ENCODE measurements at places on chromosomes 1 and 21. TPM values are rescaled to one million over a fixed set of nuclear protein-coding genes. Genes with fewer than 3 reads are reported as not detected.

VASH2 gene
- polyA plus RNA-seq, result 0.92 TPM

C1QA gene
- 62.7 TPM for polyA plus RNA-seq

OR2L5 gene
- not detected for polyA plus RNA-seq

SPRR2G gene
- not detected for polyA plus RNA-seq

RAP1GAP gene
- 48.6 TPM for polyA plus RNA-seq

ATG4C gene
- polyA plus RNA-seq, result 4.1 TPM

HEYL gene
- 1.0 TPM for polyA plus RNA-seq

CD5L gene
- polyA plus RNA-seq, result not detected

IRF6 gene
- polyA plus RNA-seq, result 19.5 TPM

PRDM15 gene
- 0.92 TPM for polyA plus RNA-seq

All from stomach (tissue), 19 donors.